CD4-positive, alpha-beta memory T cell (primary cell): ENCODE measurements at places on chromosomes 13 and 19. TPM values are rescaled to one million over a fixed set of nuclear protein-coding genes. Genes with fewer than 3 reads are reported as not detected.

USHBP1 gene
- total RNA-seq, result 0.33 TPM

KLK2 gene
- total RNA-seq, result not detected

IQCN gene
- 5.8 TPM for total RNA-seq

DNA sequence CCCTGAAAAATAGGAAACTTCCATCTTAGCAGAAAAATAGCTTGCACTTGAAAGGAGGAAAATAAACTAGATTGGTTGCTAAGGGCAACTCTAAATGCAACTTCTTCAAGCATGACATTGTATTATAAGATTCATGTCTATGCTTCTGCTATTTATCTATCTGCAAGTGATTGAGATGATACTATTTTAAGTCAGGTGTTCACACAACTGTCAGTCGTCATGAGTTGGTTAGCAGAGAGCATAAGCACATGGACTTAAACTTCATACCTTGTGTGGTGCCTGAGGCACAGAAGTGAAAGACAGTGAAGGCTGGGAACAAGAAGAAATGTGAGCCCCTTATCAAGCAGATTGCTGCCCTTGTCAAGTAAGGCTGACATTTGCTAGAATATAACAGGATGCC lies 82.9 kb downstream of the SLITRK5 start:
- H3K4me1 ChIP-seq, result no peaks in the 10 kb centered on the region
- no peaks in the 10 kb centered on the region for H3K27me3 ChIP-seq
- DNase-seq, result no peak

DNA sequence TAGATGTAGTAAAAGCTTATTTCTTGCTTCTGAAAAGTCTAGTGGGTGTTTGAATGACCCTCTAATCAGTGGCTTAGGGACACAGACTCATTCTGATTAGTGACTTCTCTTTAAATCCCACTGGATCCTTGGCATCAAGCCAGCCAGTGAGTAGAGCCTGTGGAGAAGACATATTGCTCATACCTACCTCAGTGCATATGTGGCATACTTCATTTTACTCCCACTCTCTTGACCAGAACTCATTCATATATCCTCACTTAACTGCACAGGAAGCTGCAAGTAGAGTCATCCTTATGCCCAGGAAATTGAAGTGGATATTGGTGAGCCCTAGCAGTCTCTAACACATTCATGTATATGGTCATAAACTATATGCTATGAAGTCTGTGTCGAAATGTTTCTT lies 148.3 kb downstream of the PDS5B start:
- no peaks in the 10 kb centered on the region for H3K27me3 ChIP-seq
- H3K4me3 ChIP-seq, result no peak overlapping the region
- H3K36me3 ChIP-seq, result no peaks in the 10 kb centered on the region
- no peak overlapping the region for H3K27ac ChIP-seq
- no peak for DNase-seq
- H3K4me1 ChIP-seq, result peaks cover 38% of the 10 kb centered on the region

DNA sequence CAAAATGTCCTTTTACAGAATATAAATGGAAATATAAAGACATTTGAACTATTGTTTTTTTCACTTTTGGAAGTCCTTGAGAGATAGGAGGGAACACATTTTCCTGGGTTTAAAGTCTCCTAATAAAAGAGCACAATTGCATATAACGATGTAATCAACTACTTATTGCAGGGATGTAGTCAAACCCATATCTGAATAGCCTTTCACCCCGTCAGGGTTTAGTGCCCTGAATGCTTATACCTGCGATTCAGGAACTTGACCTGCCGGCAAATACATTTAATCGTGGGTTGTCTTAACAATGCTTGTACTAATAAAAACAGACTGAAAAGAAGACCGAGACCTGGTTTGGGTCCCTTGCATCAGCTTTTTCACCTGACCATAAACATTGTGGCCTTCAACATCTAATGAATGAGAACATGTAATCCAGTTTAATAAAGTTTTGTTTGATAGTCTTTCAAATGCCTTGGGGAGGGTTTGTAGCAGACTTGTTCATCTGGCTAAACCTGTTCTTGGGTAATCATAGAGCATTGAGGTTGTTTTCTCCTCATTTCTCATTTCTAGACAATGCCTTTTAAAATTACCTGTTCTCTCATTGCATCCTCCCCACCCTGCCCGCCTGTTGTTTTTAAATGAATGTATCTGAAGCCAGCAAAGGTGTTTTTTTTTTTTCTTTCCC lies 7.0 kb downstream of the KLF5 start:
- no peak overlapping the region for H3K27ac ChIP-seq
- no peak for DNase-seq
- no peak overlapping the region for H3K4me3 ChIP-seq
- H3K4me1 ChIP-seq, result peaks cover under 1% of the 10 kb centered on the region
- H3K36me3 ChIP-seq, result no peaks in the 10 kb centered on the region

DNA sequence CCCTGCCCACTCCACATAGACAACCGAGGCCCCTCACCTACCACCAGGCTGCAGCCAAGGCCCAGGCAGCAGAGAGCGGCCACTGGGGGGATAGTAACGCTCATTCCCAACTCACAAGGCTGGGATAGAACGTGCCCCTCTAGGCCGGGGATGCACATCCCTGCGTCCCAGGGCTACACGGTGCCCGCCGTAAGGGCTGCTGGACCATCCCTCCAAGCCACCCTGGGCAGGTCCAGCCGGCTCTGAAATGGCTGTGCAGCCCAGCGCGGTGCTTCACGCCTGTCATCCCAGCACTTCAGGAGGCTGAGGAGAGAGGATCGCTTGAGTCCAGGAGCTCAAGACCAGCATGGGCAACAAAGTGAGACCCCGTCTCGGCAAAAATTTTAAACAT lies 3.2 kb downstream of the REXO1 start:
- no peaks in the 10 kb centered on the region for H3K27me3 ChIP-seq
- H3K4me3 ChIP-seq, result no peak overlapping the region
- peaks cover 74% of the 10 kb centered on the region for H3K4me1 ChIP-seq
- H3K27ac ChIP-seq, result no peak overlapping the region
- peaks cover 13% of the 10 kb centered on the region for H3K36me3 ChIP-seq

DNA sequence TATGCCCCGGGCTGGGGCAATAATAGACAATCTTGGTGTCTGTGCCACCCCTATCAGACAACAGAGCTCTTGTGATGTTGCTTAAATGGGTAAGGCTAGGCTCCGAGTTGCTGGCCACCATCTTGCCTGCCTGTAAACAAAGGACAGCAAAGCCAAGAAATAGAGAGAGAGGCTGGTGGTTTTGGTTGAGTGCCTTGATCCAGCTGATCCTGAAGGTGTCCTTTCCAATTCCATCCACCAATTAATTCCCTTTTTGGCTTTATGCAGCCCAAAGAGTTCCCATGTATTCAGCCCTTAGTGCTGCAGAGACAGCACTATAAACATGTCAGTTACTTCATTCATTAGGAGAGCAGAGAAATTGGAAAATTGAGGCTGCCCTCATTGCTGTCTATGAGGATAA lies 41.7 kb upstream of the HOMER3 start:
- no peak overlapping the region for H3K4me3 ChIP-seq
- H3K27ac ChIP-seq, result no peak overlapping the region
- H3K4me1 ChIP-seq, result no peaks in the 10 kb centered on the region
- H3K36me3 ChIP-seq, result no peaks in the 10 kb centered on the region
- no peaks in the 10 kb centered on the region for H3K27me3 ChIP-seq
- no peak for DNase-seq

GRCh38 chr13:36108342-36108741 lies 22.8 kb downstream of the DCLK1 start:
- H3K27ac ChIP-seq, result no peak overlapping the region
- no peaks in the 10 kb centered on the region for H3K4me1 ChIP-seq
- no peak overlapping the region for H3K4me3 ChIP-seq
- no peaks in the 10 kb centered on the region for H3K27me3 ChIP-seq
- DNase-seq, result no peak
